ENCODE measurements at places on chromosomes 5 and 9.

GRCh38 chr5:96006291-96006690 lies 44.6 kb upstream of the ELL2 start:
- DNase-seq = no peak

DNA sequence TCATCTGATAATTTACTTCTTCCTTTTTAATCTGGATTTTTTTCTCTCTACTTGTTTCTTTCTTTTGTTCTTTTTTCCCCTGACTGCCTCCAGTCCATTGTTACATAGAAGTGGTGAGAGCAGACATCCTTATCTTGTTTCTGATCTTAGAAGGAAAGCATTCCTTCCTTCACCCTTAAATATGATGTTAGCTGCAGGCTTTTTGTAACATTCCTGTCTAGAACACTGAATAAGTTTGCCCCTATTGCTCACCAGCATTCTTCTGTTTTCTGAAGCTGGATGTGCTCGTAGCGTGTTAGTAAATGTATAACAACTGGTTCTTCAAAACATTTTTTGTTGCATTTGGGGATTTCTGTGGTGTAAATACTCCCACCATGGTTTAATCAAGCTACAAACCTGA lies 136.7 kb upstream of the NFIL3 start:
- DNase-seq = no peak

DNA sequence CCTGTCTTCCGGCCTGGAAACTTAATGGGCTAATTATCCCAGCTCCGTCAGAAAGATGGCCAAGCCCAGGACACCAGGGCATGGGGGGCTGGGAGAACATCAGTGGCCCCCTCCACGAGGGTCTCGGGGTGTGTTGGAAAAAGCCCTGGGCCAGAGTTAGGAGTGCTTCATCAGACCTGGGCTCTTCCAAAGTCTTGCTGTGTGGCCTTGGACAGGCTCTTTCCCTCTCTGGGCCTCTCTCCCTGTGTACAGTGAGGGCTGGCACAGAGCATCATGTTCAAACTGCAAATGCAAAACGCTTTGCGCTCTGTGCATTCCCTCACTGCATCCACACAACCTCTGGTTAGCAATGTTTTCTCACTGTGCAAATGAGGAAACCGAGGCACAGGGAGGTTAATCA lies 48.3 kb downstream of the ASS1 start:
- DNase-seq = no peak

DNA sequence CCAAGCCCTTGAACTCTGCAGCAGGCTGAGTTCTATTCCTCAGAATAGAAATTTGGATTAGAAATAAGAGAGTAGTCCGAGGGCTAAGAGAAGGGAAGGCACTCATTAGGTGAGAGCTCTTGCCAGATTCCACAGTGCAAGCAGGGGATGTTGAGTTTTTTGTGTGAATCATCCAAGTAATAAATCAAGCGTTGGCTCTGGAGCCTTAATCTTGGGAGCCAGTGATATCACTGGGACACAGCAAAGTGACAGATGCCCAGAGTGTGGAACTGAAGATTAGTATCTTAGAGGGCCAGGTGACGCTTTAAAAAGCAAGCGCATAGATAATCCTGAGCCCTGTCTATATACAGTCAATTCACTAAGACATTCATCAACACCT lies 60.3 kb downstream of the FOXD1 start:
- DNase-seq = no peak
